ENCODE measurements at places on chromosomes 5 and 9. TPM values are rescaled to one million over a fixed set of nuclear protein-coding genes. Genes with fewer than 3 reads are reported as not detected.

Gene C5orf34
- 5.4 TPM for polyA plus RNA-seq

Gene SPINK4
- not detected for polyA plus RNA-seq

Gene TRPM3
- 14.9 TPM for polyA plus RNA-seq

Gene AKNA
- 14.2 TPM for polyA plus RNA-seq

Gene EGFLAM
- polyA plus RNA-seq = 11.5 TPM

Gene NUTM2G
- 0.57 TPM for polyA plus RNA-seq

Gene EIF4E1B
- not detected for polyA plus RNA-seq

Measured in renal cortex interstitium (tissue), 15 donors.